ENCODE measurements at places on chromosomes 1 and 21. TPM values are rescaled to one million over a fixed set of nuclear protein-coding genes. Genes with fewer than 3 reads are reported as not detected.

The ALG14 gene
- 4.6 TPM for total RNA-seq

The GBP6 gene
- total RNA-seq, result 0.68 TPM

- DNase-seq, result peak; percentile 86
- H3K27ac ChIP-seq, result peak overlapping the region; percentile 76
- H3K4me3 ChIP-seq, result no peak overlapping the region
- peaks cover 24% of the 10 kb centered on the region for H3K36me3 ChIP-seq
- peaks cover 66% of the 10 kb centered on the region for H3K4me1 ChIP-seq
Observed at GRCh38 chr1:27402349-27402754, 9.9 kb downstream of the GPR3 start.

The FAM78B gene
- 0.95 TPM for total RNA-seq

DNA sequence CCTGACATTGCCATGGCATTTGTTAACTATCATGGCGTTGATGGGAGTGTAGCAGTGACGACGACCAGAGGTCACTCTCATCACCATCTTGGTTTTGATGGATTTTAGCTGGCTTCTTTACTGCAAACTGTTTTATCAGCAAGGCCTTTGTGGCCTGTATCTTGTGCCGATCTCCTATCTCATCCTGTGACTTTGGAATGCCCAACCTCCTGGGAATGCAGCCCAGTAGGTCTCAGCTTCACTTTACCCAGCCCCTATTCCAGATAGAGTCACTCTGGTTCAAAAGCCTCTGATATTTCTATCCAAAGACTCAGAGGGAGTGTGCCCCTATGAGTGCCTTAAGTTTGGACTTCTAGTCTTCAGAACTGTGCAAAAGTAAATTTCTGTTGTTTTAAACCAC lies 130.1 kb downstream of the ADAMTS1 start:
- no peak overlapping the region for H3K27ac ChIP-seq
- no peak for DNase-seq
- no peak overlapping the region for H3K4me3 ChIP-seq
- H3K4me1 ChIP-seq, result peaks cover 5% of the 10 kb centered on the region
- H3K36me3 ChIP-seq, result no peaks in the 10 kb centered on the region

The PLD5 gene
- 0.21 TPM for total RNA-seq

DNA sequence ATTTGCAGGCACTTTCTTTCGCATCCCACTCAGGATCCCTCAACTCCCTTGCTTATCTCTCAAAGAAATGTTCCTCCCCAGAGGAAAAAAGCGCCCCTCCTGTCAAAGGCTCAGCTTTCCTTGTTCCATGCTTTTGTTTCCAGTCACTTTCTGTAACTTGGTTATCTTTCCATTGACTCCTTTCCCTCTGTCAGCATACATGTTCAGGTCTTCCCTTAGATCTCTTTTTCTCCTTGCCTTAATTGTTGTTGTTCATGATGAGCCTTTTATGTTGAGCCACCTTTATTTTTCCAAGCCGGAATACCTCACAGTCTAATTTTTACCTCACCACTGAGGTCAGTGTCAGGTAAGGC lies 46.5 kb upstream of the PODN start:
- peak overlapping the region; percentile 67 for H3K4me3 ChIP-seq
- no peak for DNase-seq

Data from lower lobe of right lung (tissue), 2 donors.